ENCODE measurements at places on chromosomes 13 and 19.

GRCh38 chr13:45537516-45537915, 72.8 kb downstream of the COG3 start:
- DNase-seq = no peak

DNA sequence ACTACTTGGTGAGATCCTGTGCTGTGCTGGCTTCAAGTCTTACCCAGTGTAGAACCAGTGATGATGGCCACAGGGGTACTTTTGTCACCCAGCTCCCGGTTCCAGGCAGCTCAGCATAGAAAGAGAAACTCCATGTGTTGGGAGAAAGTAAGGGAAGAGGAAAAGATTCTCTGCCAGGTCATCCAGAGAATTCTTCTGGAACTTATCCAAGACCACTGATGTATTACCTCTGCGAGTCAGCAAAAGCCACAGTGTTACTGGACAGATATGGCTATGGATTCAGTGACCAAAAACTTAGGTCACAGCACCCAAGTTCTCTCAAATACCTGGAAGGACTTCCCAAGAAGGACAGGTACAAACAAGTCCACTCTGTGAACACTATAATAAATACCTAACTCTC, 399.5 kb upstream of the MIR17HG start:
- no peak for DNase-seq

DNA sequence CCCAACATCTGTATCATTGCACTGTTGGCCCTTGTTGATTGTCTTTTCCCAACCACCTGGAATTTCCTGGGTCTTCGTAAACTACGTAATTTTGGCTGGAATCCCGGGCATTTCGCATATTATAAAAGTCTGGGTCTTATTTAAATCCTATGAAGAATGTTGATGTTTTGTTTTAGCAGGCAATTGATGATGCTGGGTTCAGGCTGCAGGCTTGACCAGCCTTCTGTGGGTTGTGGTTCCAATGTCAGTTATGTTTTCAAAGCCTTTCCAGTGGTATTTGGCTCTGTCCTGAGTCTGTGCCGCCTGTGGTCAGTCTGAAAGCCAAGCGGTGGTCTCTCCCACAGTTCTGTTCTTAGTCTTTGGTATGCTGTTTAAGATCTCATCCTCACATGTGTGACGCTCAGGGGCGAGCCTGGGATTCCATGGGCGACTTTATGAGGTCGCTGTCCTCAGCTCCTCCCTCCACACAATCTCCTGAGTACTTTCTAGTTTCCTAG, 12.4 kb downstream of the SLC35E1 start:
- no peak for DNase-seq

- DNase-seq = no peak
Measured at GRCh38 chr13:58823701-58824100, 1192.2 kb downstream of the PCDH17 start.

GRCh38 chr19:29551774-29552173, 26.0 kb downstream of the VSTM2B start:
- DNase-seq = no peak

DNA sequence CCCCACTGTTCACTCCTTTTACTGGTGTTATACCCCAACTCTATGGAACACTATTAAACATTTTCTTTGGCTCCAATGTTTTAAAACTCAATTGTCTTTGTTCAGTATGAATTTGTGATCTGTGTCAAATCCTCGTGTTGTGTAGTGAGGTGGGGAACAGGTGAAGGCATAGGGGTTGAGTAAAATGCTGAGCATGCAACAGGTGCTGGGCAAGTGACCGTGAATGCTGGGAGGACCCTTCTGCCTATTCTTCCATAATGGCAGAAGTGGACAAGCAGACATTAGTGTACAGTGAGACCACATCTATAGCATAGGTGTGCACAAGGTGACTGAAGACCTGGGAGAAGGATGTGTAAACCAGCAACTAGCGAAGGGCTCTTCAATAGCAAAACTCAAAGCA, 1188.0 kb downstream of the UQCRFS1 start:
- no peak for DNase-seq

GRCh38 chr19:39852882-39853281, 6.7 kb upstream of the FBL start:
- no peak for DNase-seq

Data from fibroblast of the aortic adventitia (primary cell).